Kidney (tissue), 22 donors: ENCODE measurements at places on chromosomes 5 and 9. TPM values are rescaled to one million over a fixed set of nuclear protein-coding genes. Genes with fewer than 3 reads are reported as not detected.

ADGRV1 gene
- total RNA-seq, result 7.0 TPM

PCDHA1 gene
- total RNA-seq, result 0.13 TPM

GRAMD2B gene
- 38.5 TPM for total RNA-seq

FREM1 gene
- 8.3 TPM for total RNA-seq

IFNA21 gene
- not detected for total RNA-seq

TXNDC8 gene
- total RNA-seq, result not detected

SLIT3 gene
- 54.1 TPM for total RNA-seq

GRCh38 chr9:130306823-130307666 is 41.5 kb downstream of the HMCN2 start:
- H3K4me3 ChIP-seq, result no peak overlapping the region
- no peak overlapping the region for H3K27ac ChIP-seq
- H3K36me3 ChIP-seq, result no peaks in the 10 kb centered on the region
- no peaks in the 10 kb centered on the region for H3K4me1 ChIP-seq
- DNase-seq, result no peak

GRCh38 chr9:91089405-91090129 is 272.2 kb downstream of the AUH start:
- H3K36me3 ChIP-seq, result no peaks in the 10 kb centered on the region
- no peaks in the 10 kb centered on the region for H3K4me1 ChIP-seq
- no peak overlapping the region for H3K27ac ChIP-seq
- H3K4me3 ChIP-seq, result no peak overlapping the region

DNA sequence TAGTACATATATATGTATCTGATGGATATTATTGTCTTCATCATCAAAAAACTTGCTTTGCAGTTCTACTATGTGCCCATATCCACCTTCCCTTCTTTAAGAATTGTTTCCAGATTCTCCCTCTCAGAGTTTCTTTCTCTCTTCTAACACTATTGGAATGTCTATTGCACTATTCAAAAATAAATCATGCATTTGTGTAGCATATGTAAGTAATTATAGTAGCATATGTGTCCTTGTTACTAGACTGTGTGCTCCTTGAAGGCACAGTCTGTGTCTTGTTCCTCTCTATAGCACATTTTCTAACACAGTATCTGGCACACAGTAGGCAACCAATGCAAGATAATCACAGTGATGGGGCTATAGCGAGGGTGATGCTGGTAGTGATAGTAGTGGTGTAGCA is 43.4 kb upstream of the TRIM32 start:
- no peak overlapping the region for H3K4me3 ChIP-seq
- no peaks in the 10 kb centered on the region for H3K27me3 ChIP-seq
- no peaks in the 10 kb centered on the region for H3K36me3 ChIP-seq
- H3K4me1 ChIP-seq, result no peaks in the 10 kb centered on the region
- no peak for DNase-seq
- no peak overlapping the region for H3K27ac ChIP-seq

- no peaks in the 10 kb centered on the region for H3K36me3 ChIP-seq
- peak; percentile 48 for DNase-seq
- H3K4me1 ChIP-seq, result peaks cover 19% of the 10 kb centered on the region
- no peaks in the 10 kb centered on the region for H3K27me3 ChIP-seq
Measured at GRCh38 chr5:78544561-78545201, 103.9 kb downstream of the LHFPL2 start.

DNA sequence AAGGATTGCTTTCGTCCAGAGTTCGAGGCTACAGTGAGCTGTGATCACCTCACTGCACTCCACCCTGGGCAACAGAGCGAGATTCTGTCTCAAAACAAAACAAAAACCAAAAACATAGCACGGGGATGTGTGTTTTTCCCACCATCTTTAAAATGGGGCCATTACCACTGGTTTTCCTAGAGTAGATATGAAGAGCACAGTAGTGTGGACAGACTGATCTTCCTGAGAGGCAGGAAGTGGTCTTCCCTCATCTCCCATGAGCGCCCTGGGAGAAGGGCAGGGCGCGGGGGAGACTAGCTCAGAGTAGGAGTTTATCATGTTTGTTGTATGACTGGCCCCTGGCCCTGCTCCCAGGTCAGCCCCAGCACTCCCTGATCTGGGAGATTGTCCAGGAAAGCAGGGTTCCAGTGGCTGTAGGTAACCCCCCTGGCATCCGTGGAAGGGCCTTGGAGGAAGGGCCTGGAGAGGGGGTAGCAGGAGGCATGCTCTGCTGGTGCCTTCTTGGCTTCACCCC is 2.3 kb downstream of the SUSD3 start:
- H3K27ac ChIP-seq, result peak overlapping the region; percentile 51
- H3K36me3 ChIP-seq, result no peaks in the 10 kb centered on the region
- peaks cover 16% of the 10 kb centered on the region for H3K4me1 ChIP-seq
- no peak for DNase-seq
- no peaks in the 10 kb centered on the region for H3K27me3 ChIP-seq
- H3K4me3 ChIP-seq, result no peak overlapping the region

GRCh38 chr5:148401604-148402003 is 17.8 kb downstream of the FBXO38 start:
- peaks cover 26% of the 10 kb centered on the region for H3K36me3 ChIP-seq
- H3K27me3 ChIP-seq, result no peaks in the 10 kb centered on the region
- H3K27ac ChIP-seq, result no peak overlapping the region
- no peak for DNase-seq
- no peaks in the 10 kb centered on the region for H3K4me1 ChIP-seq

DNA sequence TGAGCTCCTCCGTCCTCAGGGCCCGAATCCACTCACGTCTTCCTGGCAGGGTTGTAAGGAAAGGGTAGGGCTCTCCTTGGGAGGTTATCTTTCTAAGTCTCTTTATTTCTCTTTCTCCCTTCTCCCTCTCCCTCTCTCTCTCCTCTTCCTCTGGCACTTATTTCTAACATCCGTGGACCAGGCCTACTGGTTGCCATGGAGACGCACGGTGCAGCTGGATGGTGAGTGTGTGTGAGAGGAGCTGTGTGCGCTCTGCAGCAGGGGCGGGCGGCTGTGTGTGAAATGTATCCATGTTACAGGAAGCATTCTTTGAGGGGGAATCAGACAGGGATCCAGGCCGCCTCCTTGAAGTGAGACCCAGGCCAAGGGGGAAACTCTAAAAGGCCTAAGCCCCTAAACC is 32.2 kb downstream of the PCDH1 start:
- no peak overlapping the region for H3K4me3 ChIP-seq
- peak overlapping the region; percentile 0 for H3K27ac ChIP-seq
- H3K4me1 ChIP-seq, result peaks cover 53% of the 10 kb centered on the region
- H3K27me3 ChIP-seq, result no peaks in the 10 kb centered on the region
- no peaks in the 10 kb centered on the region for H3K36me3 ChIP-seq

DNA sequence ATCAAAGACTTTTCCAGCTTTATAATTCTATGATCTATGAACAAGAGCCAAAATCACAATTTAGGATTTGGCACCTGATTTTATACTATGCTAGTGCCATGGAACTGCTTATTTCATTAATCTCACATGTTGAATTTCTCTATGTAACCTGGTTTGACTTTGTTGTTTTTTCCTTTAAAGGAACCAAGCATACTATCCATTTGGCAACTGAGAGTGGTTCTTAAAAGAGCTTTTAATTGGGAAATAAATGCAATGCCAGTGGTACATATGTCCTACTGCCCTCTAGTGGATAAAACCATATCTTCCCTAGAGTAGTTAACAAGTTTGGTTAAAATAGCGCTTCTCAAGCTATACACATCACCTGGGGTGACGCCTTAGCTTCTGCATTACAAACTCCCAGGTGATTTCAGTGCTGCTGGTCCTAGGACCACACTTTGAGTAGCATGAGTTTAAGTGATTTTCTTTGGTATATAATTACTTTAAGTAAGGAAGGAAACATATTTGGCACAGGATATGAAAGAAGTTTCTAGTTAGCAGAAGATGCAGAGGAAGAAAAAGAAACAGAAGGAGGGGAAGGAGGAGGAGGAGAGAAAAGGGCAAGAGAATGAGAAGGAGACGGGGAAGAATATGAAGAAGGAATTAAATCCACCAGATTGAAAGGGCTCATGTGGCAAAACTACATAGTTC is 56.8 kb downstream of the FGF10 start:
- no peak overlapping the region for H3K27ac ChIP-seq
- no peaks in the 10 kb centered on the region for H3K4me1 ChIP-seq
- no peak overlapping the region for H3K4me3 ChIP-seq
- no peaks in the 10 kb centered on the region for H3K36me3 ChIP-seq

DNA sequence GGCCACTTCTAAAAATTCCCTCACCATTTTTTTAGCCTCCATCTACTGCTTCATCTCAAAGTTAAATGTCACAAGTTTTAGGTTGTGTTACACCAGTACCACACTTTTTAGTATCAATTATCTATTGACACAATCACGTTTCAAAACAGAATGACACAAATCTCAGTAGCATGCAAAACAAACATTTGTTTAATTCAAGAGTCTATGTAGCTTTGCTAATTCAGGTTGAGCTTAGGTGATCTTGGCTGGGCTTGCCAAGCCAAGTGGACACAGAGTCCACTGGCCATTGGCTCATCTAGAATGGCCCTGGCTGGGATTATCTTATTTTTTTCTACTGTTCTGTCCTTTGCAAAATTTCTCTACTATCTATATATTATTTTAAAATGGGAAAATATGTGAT is 61.9 kb upstream of the JAK2 start:
- H3K27ac ChIP-seq, result no peak overlapping the region
- no peak overlapping the region for H3K4me3 ChIP-seq
- H3K36me3 ChIP-seq, result no peaks in the 10 kb centered on the region
- H3K27me3 ChIP-seq, result no peaks in the 10 kb centered on the region
- no peak for DNase-seq
- no peaks in the 10 kb centered on the region for H3K4me1 ChIP-seq

- H3K36me3 ChIP-seq, result no peaks in the 10 kb centered on the region
- H3K27me3 ChIP-seq, result no peaks in the 10 kb centered on the region
- no peak overlapping the region for H3K4me3 ChIP-seq
- no peak overlapping the region for H3K27ac ChIP-seq
- no peaks in the 10 kb centered on the region for H3K4me1 ChIP-seq
- DNase-seq, result no peak
Measured at GRCh38 chr9:928363-929042, 48.0 kb upstream of the DMRT3 start.

- H3K4me3 ChIP-seq, result no peak overlapping the region
- DNase-seq, result no peak
- no peaks in the 10 kb centered on the region for H3K27me3 ChIP-seq
- no peaks in the 10 kb centered on the region for H3K36me3 ChIP-seq
Measured at GRCh38 chr5:72692651-72693442, 123.6 kb upstream of the TNPO1 start.

GRCh38 chr9:126494264-126494663 is 119.5 kb upstream of the LMX1B start:
- DNase-seq, result no peak
- H3K4me1 ChIP-seq, result no peaks in the 10 kb centered on the region
- no peaks in the 10 kb centered on the region for H3K27me3 ChIP-seq

- peaks cover 40% of the 10 kb centered on the region for H3K4me1 ChIP-seq
- H3K27ac ChIP-seq, result no peak overlapping the region
- H3K27me3 ChIP-seq, result no peaks in the 10 kb centered on the region
- no peaks in the 10 kb centered on the region for H3K36me3 ChIP-seq
- no peak for DNase-seq
- H3K4me3 ChIP-seq, result no peak overlapping the region
Measured at GRCh38 chr5:150637245-150638052, 3.0 kb upstream of the SYNPO start.

GRCh38 chr5:53601570-53601969 is 41.1 kb downstream of the NDUFS4 start:
- H3K4me3 ChIP-seq, result no peak overlapping the region
- DNase-seq, result no peak
- no peak overlapping the region for H3K27ac ChIP-seq
- H3K4me1 ChIP-seq, result no peaks in the 10 kb centered on the region

DNA sequence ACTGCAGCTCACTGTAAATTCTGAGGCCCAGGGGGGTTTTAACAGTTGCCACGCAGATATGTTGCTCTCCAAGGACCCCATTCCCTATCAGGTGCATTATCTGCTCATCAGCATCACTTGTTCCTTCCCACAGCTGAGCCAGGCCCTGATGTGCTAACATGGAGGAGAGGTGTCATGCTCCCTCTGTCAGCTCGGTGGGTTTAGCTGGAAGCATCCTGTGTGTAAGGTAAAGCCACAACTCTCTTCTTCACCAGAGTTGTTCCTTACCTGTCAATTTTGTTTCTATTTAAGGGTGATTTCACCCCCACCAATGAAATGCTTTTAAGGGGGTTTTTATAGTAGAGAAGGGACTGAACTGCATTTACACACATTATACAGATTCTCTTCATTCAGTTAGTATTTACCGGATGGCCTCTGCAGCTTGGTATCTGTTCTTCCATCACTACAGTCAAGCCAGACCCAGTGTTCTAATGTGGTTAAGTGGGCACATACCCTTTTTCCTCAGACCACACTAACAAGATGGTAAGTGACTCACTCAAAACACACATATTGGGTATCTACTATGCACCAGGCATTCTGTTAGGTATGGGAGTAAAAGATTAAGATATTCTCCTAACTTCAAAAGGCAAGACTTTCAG is 205.4 kb downstream of the DCP2 start:
- H3K27ac ChIP-seq, result no peak overlapping the region
- H3K27me3 ChIP-seq, result no peaks in the 10 kb centered on the region
- H3K4me3 ChIP-seq, result no peak overlapping the region
- DNase-seq, result no peak

DNA sequence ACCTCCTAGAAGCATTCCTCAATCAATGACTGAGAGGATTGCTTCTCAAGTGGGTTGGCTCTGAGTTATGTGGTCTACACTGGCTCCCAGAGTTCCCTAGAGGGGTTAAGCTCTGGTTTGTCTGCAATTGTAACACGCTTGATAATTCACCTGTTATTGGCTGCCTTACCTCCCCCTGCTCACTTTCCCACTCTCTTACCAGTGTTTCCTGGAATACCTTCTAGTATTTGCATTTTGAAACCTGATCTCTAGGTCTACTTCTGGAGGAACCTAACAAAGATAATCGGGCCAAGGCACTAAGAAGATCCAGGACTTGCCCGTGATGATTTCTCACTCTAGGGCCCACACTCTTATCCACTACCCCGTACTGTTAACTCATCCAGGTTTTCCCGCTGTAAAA is 110.1 kb upstream of the MAP3K1 start:
- H3K36me3 ChIP-seq, result no peaks in the 10 kb centered on the region
- H3K4me3 ChIP-seq, result no peak overlapping the region
- H3K27ac ChIP-seq, result no peak overlapping the region

GRCh38 chr5:28862137-28862859 is 1823.9 kb upstream of the CDH9 start:
- H3K4me1 ChIP-seq, result no peaks in the 10 kb centered on the region
- H3K27ac ChIP-seq, result no peak overlapping the region
- DNase-seq, result no peak
- no peaks in the 10 kb centered on the region for H3K36me3 ChIP-seq
- H3K4me3 ChIP-seq, result no peak overlapping the region

GRCh38 chr5:39151745-39152144 is 67.6 kb downstream of the FYB1 start:
- H3K4me1 ChIP-seq, result no peaks in the 10 kb centered on the region
- no peaks in the 10 kb centered on the region for H3K36me3 ChIP-seq
- no peak overlapping the region for H3K4me3 ChIP-seq
- DNase-seq, result no peak
- H3K27me3 ChIP-seq, result no peaks in the 10 kb centered on the region

- no peaks in the 10 kb centered on the region for H3K36me3 ChIP-seq
- DNase-seq, result no peak
- H3K4me1 ChIP-seq, result no peaks in the 10 kb centered on the region
- no peaks in the 10 kb centered on the region for H3K27me3 ChIP-seq
- H3K4me3 ChIP-seq, result no peak overlapping the region
- H3K27ac ChIP-seq, result no peak overlapping the region
Measured at GRCh38 chr5:8695902-8696845, 827.2 kb downstream of the MTRR start.

- H3K27me3 ChIP-seq, result no peaks in the 10 kb centered on the region
- peaks cover 2% of the 10 kb centered on the region for H3K4me1 ChIP-seq
Measured at GRCh38 chr9:3863111-3863528, 337.3 kb upstream of the RFX3 start.
